ENCODE measurements at places on chromosomes 2 and 18.
A peak's percentile ranks its signal among the peaks of the same experiment; 100 is the strongest.

- no peak for DNase-seq
Measured at GRCh38 chr18:4198956-4199355, 256.2 kb downstream of the DLGAP1 start.

- DNase-seq = peak; percentile 90
Measured at GRCh38 chr2:10072656-10073480, 7.3 kb downstream of the CYS1 start.

GRCh38 chr2:62152000-62152399 is 43.9 kb upstream of the B3GNT2 start:
- DNase-seq = no peak

- DNase-seq = no peak
Measured at GRCh38 chr18:30175061-30175574, 867.4 kb downstream of the DSC3 start.

DNA sequence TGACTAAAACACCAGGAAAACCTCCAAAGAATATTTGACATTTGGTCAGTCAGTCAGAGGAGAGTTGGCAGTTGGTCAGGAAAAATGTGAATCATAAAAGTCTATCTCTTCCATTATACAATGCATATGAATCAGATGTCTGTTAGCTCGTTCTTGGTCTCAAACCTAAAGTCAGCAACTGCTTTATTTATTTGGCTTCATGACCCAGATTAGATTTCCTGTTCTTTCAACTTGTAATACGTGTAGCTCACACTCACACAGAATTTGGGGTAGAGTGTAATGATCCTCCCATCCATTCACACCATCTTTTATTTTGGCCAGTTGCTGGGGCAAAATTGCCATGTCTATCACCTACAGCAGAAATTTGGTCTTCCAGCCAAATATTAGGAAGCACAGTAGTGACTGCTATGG is 81.9 kb upstream of the COL5A2 start:
- DNase-seq = no peak

DNA sequence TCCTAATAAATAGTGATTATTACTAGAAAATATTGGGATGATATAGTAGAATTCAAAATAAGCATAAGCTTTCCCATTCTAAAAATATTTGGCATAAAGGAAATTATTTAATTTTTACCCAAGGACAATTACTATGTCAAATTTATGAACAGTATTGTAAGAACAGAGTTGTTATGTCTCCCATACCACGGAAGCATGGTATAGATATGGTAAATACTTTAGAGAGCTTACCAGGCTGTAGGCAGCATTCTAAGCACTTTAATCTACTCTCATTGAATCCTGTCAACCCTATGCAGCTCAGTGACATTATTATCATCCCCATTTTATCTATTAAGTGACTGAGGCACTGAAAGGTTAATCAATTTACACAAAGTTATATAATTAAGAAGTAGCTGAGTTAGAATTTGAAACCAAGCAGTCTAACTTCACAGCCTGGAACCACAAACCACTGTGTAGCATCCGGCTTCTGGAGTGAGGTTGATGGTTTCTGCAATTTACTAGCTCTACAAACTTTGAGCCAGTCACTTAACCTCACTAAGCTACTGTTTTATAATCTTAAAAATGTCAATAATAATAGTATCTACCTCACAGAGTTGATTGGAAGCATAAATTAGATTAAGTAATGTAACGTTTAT is 323.7 kb downstream of the ARHGAP15 start:
- DNase-seq = peak; percentile 92

DNA sequence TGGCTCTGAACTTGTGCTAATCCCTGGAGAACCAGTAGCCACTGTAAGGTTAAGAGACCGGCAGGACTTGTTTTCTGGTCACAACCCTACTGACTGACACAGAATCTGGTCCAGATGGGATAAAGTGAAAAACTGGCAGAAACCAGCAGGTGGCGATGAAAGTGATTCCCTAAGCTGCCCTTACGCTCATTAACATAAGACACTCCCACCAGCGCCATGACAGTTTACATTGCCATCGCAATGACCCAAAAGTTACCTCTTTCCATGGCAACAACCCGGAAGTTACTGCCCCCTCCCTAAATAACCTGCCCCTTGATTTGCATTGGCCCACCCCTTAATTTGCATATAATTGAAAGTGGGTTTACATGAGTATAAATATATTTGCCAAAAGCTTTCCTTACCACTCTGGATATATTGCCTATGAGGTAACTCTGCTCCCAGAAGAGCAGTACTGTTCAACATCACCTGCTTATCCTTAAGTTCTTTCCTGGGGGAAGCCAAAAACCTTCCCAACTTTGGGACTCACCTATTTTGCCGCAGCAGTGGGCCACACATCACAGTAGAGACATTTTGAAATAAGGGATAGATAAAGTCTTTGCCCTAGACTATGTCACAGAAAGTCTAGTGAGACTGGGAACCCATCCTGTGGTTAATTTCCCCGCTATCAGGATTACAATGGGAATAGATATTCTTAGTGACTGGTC is 35.8 kb upstream of the AFF3 start:
- peak; percentile 87 for DNase-seq

- no peak for DNase-seq
Measured at GRCh38 chr2:236395067-236395466, 130.9 kb upstream of the ASB18 start.

DNA sequence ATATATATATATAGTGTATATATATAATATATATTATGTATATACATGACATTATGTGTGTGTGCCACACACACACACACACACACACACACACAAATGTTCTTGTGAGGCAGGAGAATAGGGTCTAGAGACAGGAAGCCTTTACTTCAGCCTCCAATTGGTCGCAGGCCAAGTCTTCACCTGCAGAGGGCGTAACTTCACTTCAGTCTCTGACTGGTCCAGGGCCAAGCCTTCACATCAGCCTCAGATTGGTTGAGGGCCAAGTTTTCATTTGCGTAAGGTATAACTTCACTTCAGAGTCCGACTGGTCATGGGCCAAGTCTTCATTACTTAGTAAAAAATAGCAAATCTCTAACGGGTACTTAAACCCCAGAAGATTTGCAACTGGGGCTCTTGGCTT is 13.2 kb upstream of the SS18 start:
- no peak for DNase-seq

GRCh38 chr2:201348758-201349157 is 8.4 kb downstream of the FLACC1 start:
- no peak for DNase-seq

- no peak for DNase-seq
Measured at GRCh38 chr2:238706163-238706562, 141.7 kb upstream of the TWIST2 start.

DNA sequence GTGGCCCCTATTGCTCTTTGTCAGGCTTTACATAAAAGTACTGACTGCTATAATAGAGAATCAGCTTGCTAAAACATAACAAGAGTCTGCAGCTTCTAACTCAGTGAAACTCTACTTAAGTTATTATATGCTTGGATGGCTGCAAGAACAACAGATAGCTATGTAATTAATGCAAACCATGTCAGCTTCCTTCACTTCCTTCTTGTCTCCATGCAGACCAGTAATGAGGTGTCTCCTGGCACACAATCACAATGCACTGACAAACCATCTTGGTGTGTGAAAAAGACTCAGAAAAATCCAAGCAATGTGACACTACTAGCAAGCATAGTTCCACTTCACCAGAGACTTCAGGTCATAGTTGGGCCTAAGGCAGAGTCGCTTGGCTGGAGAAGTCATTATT is 2068.9 kb upstream of the PIK3C3 start:
- DNase-seq = no peak

GRCh38 chr2:196244516-196244915 is 73.1 kb upstream of the STK17B start:
- no peak for DNase-seq

- no peak for DNase-seq
Measured at GRCh38 chr2:36857713-36858112, 108.6 kb downstream of the STRN start.

DNA sequence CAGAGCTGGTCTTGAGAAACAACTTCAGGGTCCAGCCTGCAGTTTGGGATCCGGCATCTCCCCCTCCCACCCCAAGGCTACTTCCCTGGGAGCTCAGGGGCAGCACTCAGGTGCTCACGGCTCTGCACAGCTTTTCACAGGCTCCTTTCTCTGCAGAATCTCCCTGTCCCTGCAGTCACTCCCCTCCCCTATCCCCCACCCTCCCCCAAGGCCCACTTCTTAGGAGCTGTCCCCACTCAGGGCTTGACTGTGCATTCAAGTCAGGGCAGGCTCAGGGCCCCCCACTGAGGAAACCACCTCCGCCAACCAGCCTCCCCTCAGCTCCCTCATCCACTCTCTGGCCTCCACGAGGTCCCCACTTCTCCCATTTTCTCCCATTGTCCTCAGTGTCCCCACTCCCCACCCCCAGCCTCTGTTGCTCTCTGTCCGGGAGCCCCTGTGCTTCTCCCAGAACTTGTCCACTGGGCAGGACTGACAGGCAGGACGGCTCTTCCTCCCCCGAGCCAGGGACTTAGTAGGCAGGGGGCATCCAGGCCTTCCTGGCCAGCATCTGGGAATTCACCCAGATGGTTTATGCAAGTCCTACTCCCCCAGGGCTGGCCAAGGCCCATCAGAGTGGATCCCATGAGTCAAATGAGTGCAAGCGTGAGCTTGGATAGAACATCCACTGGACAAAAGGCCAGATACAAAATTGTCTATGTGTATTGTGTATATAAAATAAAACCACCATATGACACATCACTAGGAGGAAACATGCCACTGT is 7.6 kb downstream of the NMUR1 start:
- DNase-seq = no peak

DNA sequence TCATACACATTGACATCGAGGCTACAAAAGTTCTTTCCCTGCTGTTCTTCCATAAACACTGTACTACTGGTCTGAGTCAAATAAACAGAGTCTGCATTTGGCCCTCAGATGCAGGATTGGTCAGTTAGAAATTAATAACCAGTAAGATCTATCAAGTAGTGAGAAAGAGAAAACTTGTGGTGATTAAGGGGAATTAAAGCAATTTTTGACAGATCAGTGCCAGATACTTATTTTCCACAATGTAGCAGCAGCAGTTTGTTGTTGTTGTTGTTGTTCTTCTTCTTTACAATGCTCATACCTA is 85.0 kb downstream of the IKZF2 start:
- no peak for DNase-seq

DNA sequence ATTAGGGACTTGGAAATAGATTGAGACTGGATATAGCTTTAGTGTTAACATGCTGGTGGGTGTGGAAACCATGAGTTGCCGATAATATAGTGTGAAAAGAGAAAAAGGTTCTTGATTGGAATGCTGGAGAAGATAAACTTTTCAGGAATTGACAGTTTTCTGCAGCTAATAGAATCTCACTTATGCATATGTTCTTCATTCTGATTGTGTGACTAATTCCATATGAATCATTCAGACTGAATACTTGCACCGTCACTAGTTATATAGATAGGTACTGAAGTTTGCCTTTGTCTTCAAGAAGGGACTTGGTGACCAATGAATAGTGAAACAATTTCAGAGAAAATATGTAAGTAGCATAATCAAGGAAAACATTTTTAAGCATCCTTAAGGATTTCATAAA is 225.7 kb upstream of the FOSL2 start:
- no peak for DNase-seq

GRCh38 chr18:79613186-79613931 is 66.2 kb upstream of the CTDP1 start:
- no peak for DNase-seq

DNA sequence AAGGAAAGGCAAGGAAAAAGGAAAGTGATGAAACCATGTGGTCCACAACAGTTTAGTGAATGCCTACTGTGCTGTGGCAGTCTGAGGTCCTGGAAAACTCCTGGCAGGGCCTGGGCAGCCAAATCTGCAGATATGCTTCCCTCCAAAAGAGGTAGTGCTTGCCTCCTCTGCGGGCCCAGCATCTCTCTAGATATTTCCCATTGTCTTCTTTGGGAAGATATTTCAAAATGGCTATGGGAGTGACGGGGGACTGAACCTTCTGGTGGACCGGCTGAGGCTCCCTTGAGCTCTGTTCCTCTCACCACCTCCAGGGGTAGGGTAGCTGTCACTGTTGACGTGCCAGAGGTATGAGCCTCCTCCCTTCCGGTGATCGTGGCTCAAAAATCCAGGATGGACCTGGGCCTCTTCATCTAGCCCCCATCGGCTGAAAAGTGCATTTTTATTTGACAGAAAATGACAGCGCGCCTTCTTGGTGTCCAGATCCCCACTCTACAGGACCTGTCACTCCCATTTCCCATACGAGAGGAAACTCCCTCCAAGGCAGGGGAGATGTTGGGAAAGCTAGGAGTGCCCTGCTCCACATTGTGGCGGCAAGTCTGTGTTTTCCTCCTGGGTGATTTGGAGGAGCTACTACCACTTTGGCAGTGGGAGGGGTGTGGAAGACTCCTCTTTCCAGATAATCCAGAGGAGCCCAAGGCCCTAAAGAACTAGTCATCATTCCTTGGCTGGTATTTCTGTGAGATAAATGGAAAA is 9.4 kb upstream of the PAX3 start:
- DNase-seq = no peak

- DNase-seq = no peak
Measured at GRCh38 chr2:117351396-117351795, 463.1 kb upstream of the DDX18 start.

DNA sequence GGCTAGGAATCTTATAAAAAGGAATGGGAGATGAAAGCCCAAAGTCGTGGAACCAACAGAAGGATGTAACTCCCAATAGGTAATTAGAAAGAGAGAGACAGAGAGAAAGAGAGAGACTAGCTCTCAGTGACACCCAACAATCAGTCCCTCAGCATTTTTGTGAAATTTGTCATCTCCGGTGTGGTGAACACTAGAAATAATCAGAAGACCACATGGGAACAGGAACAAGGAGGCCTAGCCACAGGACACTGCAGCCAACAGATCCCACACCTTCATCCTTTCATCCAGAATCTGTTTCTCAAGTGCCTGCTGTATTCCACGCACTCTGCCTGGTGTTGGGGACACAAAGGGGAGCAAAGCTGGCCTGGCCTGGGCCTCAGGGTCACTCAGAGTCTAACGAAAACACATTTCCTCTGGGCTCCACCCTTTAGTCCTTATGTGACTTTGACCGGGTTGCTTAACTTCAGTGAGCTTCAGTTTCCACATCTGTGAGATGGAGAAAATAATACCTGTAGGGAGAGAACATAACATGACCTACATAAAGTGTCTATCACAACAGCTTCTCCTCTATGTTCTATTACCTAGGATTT is 53.1 kb downstream of the EHD3 start:
- DNase-seq = peak; percentile 26

- no peak for DNase-seq
Measured at GRCh38 chr2:157923598-157924217, 47.6 kb upstream of the ACVR1 start.

DNA sequence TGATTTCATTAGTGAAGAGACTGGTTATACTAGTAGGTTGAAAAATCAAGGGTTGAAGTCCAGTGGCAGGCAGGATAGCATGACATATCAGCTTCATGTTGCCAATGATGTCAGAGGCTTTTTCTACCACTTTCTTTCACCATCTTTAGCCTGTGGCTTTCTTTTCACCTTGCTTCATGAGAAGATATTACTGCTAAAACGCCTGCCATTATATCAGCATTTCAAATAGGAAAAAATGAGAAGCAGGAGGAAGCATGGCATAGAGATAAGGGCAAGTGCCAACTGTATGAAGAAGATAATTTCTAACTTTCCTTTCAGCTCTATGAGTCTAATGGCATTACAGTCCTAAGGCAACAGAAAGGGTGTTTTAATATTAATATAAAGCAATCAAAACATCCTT is 270.2 kb upstream of the SYT4 start:
- DNase-seq = peak; percentile 87

GRCh38 chr2:17122887-17123501 is 395.2 kb downstream of the RAD51AP2 start:
- DNase-seq = peak; percentile 100

- no peak for DNase-seq
Measured at GRCh38 chr2:126739141-126739540, 83.2 kb downstream of the GYPC start.

All from common myeloid progenitor, CD34-positive (primary cell).